IMR-90 (cell line): ENCODE measurements at places on chromosomes 11 and 22. TPM values are rescaled to one million over a fixed set of nuclear protein-coding genes. Genes with fewer than 3 reads are reported as not detected.
A peak's percentile ranks its signal among the peaks of the same experiment; 100 is the strongest.

Gene ZNRD2
- total RNA-seq = 69.7 and 75.6 TPM in 2 replicates

DNA sequence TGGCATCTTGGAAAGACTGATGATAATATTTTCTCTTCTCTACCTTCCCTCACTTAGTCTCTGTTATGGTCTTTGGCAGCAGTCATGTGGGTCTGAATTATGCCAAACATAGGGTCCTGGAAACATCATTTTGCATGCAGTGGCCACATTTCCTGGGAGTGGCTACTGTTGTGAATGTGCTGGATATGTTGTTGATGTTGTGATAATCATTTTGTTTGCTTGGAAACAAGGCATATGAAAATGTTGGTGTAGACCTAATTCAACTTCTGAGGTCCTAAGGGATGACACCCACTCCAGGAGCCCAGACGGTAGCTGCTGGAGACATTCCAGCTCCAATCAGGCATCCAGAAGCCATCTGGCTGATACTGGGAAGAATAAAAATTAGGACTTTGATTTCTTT is 109.7 kb downstream of the DCDC1 start:
- DNase-seq = no peak

Gene RASL10A
- not detected in 2 replicates for total RNA-seq

Gene PHLDA2
- total RNA-seq = 3.8 and 4.4 TPM in 2 replicates

Gene NNMT
- total RNA-seq = 74.7 and 108 TPM in 2 replicates

GRCh38 chr22:46501701-46502100 is 35.7 kb downstream of the CELSR1 start:
- DNase-seq = peak; percentile 76

GRCh38 chr11:133816146-133816870 is 29.0 kb downstream of the SPATA19 start:
- DNase-seq = no peak

DNA sequence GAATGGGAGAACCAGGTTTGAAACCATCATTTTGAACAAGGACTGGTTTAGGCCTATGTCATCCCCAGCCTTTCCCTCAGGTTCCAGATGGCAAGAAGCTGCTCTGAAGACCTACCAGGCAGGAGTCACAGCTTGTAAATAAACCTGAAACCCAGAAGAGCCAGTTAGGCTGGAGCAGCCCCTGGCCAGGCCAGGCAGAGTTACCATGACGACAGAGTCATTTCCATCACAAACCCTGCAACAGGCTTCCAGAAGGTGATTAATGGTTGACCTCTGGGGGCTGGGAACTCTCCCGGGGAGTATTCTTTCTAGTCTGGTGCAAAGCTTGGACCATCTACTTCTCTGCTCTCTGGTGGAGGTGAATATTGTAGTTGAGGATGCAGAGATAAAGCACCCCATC is 164.1 kb upstream of the NCAM1 start:
- no peak for DNase-seq

Gene ARHGAP8
- 0.18 and 0.28 TPM in 2 replicates for total RNA-seq

Gene PDE3B
- 1.1 and 1.3 TPM in 2 replicates for total RNA-seq

Gene DUSP8
- 0.28 and 0.72 TPM in 2 replicates for total RNA-seq

GRCh38 chr22:20498913-20499312 is 3.3 kb upstream of the KLHL22 start:
- no peak for DNase-seq

Gene POU2AF2
- not detected in 2 replicates for total RNA-seq

Gene OR5AR1
- not detected in 2 replicates for total RNA-seq

Gene DDX17
- total RNA-seq = 366 and 371 TPM in 2 replicates

- no peak for DNase-seq
These were observed 468.2 kb downstream of the MIAT start for GRCh38 chr22:27125539-27125938.

- peak; percentile 99 for DNase-seq
These were observed 4.0 kb upstream of the HMOX1 start for GRCh38 chr22:35376728-35377472.

DNA sequence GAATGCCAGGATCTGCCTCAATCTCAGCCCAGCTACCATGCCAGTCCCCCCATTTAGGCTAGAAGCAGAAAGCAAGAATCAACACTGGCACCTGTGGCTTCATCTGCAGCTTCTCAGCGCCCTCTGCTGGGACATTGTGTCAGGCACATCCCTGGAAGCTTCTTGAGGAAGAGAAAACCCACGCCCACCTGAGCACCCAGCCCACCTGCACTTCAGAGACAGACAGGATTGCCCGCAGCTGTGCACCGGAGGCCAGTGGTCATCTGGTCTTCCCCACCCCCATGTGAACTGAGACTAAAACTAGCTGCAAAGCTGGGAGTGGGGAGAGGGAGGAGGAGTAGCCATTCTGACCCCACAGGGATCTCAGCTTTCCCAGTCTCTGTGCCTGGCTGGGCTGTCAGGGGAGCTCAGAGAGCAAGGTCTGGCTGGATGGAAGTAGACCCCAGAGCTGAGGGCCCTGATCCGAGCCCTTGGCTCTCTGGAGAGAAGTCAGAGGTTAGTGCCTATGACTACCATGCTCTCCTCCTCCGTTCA is 66.8 kb downstream of the FEZ1 start:
- peak; percentile 55 for DNase-seq

DNA sequence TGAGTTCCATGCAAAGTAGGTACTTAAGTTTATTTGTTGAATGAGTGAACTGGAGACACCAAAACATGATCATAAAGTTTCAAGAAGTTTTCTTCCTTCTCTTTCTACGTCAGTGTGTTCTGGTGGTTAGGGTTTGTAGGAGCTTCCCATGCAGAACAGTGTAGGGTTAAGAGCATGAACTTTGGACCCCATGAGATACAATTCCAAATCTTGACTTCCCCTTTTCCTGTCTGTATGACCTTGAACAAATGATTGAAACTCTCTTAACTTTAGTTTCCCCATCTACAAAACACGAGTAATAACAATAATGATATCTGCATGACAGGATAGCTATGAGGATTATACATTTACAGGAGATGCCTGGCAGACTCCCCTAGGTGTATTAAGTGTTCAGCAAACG is 41.0 kb upstream of the TENM4 start:
- no peak for DNase-seq

- no peak for DNase-seq
These were observed 31.5 kb upstream of the GLYATL1 start for GRCh38 chr11:58907780-58908179.

DNA sequence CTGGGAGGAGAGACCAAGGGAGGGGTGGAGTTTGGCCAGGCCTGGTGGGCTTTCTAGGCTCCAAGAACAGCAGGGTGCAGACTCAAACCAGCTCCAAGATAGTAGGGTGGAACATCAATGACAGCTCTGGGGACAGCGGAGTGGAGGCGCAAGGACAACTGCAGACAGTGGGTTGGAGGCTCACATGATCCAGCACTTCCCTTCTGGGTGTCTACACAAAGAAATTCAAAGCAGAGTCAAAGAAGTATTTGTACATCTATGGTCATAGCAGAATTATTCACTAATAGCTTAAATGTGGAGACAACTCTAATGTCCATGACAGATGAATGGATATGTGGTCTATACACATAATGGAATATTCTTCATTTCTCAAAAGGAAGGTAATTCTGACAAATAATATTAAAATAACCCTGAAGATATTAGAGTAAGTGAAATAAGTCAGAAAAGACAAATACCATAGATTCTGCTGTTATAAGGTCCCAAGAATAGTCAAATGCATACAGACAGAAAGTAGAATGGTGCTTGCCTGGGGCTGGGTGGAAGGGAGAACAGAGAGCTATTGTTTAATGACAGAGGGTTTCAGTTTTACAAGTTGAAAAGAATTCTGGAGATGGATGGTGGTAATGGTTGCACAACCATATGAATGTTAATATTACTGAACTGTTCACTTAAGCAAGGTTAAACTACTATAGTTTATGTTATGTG is 5.5 kb upstream of the GAB4 start:
- no peak for DNase-seq

GRCh38 chr11:10762913-10763421 is 11.9 kb downstream of the CTR9 start:
- no peak for DNase-seq

GRCh38 chr22:25478111-25478510 is 86.4 kb upstream of the GRK3 start:
- DNase-seq = no peak

DNA sequence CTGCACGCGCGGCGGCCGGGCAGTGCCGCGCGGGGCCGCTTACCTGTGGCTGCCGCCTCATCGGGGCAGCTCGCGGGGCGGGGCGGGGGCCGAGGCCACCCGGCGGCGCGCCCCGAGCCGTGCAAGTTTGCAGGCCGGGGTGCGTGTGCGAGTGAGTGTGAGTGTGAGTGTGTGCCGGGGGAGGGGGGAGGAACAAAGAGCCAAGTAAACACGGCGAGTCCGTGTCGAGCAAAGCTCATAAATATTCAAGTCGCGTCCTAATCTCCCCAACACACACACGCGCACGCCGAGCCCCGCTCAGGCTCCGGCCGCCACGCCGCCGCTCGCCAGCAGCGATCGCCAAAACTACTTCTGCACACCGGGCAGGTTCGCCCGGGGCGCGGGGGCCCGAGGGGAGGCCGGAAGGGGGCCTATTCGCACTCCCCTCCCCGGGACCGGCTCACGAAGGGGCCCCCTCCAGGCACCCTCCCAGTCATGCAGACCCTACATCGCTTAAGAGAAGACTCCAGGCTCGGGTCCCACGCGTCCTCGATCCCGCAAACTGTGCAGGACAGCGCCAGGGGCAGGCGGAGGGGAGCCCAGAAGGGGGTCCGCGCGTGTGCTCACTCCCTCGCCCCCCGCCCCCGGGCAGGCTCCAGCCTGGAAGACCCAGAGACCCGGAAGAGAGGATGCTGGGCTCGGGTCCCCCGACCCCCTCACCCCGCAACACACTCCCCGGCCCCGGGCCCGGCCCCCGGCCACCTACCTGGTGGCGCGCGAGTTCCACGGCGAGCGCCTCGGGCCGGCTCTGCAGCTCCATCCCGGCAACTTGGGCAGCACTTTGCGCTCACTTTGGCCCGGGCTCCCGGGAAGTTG is 827 bp downstream of the PHF21B start:
- no peak for DNase-seq

- peak; percentile 22 for DNase-seq
These were observed 4.2 kb downstream of the GRAMD1B start for GRCh38 chr11:123434262-123434661.

Gene CYB5R3
- 37.5 and 44.1 TPM in 2 replicates for total RNA-seq

GRCh38 chr22:31284281-31285155 is 7.8 kb downstream of the PIK3IP1 start:
- DNase-seq = no peak

Gene PKP3
- total RNA-seq = 1.4 and 2.2 TPM in 2 replicates

DNA sequence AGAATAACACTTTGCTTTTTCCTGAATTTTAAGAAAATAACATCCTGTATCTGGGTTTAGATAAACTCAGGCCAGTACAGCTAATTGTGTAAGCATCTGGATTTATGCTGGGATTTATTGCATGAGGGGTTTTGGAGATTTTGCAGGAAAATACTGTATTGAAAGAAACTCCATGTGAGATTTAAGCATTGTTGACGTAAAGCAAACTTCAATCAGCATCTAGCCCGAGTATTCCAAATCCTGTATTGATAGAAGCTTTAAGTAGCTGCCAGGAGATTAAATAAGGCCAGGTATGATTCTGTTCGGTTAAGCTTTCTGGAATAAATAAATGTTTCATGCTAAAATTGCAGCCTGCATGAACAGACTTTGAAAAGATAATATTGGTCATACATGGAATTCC is 36.3 kb upstream of the LYVE1 start:
- DNase-seq = no peak
